ENCODE measurements at places on chromosomes 6 and 20.

DNA sequence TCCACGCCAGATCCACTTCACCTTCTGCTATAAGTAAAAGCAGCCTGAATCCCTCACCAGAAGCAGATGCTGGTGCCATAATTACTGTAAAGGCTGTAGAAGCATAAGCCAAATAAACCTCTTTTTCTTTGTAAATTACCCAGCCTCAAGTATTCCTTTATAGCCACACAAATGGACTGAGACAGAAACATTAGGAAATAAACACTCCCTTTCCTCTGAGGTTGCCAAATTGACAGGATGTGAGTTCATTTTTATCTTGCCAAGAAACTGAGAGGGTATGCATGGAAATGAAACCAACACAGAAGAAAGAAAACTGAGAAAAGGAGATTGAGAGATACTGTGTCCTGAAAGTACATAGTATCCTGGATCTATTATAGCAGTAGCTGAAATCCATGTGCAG, 481.2 kb downstream of the HAO1 start:
- no peak for DNase-seq

- no peak for DNase-seq
Measured at GRCh38 chr6:70119218-70119835, 183.6 kb downstream of the COL9A1 start.

- DNase-seq, result no peak
Measured at GRCh38 chr20:2210646-2211552, 84.9 kb upstream of the TGM3 start.

DNA sequence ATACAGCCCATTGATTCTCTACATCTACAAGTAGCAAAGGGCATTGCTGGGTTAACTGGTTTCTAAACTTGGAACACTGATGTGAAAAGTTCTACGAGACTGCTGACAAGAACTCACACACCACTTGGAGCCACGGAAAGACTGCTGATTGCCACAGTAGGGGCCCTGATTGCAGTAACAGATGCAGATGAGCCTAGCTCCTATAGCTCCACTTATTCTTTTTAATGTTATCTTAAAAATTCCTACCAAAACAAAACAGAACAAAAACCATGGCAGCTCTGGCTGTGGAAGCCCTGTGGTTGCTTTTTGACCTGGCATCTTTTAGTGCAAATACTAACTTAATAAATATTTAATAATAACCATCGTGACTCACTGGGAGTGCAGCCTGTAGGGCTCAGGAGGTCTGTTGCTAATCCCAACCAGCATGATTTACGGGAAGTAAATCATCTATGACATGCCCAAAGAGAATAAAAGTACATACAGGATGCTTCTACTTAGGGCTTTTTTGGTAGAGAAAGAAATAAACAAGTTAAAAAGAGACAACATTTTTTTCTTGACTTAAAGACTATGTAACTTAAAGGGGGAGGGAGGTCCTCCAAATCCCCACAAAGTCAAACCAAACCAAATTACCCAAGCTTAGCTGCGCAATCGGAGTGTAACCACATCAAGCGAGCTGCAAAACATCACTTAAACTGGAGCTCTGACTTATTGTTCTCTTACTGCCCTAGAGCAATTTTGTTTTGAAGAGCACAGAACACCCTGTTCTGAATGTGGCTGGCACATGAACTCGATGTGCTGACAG, 87.2 kb downstream of the FKBP5 start:
- no peak for DNase-seq

DNA sequence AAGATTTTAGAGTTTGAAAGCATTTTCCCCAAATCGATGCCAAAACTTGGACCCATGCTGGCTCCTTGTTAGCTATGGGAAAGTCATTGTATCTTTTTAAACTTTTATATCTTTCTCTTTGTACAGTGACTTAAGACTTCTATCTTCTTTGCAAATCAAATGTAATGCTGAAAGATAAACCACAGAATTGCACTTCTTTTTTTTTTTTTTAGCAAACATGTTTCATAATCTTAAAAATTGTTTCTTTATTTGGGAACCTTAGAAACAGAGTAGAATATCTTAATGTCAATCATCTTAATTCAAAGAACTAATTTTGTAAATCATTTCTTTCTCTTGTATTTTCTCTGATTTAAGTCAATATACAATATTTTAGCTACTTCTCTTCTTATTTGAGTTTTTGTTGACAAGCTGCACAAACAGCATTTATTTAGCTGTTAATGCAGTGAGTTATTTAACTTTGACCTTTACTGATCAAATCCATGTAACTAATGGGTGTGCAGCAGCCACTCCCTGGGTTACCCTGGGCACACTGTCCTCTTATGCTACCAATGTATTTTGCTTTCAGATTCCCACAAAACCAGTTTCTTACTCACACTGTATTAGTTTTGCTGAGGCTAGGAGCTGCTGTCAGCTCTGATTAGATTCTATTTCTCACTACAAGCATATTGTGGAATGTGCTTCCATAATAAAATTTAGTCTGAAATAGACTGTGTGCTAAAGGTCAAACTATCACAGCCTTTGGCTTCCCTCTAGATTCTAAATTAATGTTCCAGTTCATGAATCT, 279.6 kb downstream of the ADGB start:
- DNase-seq, result no peak

DNA sequence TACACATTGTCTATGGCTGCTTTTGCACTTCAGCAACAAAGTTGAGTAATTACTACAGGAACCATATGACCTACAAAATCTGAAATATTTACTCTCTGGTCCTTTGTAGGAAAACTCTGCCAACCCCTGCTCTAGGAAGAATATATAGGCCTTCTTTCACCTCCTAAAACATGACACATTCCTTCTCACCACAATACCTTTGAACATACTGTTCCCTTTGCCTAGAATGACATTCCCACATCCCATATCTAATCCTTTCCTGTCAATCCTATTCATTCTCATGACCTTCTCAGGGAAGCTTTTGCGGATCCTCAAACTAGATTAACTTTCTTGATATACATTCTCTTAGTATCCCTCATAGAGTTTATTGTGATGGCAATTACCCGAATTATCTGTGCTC, 18.0 kb upstream of the NCOA6 start:
- DNase-seq, result no peak
